ENCODE measurements at places on chromosomes 6 and 20. TPM values are rescaled to one million over a fixed set of nuclear protein-coding genes. Genes with fewer than 3 reads are reported as not detected.
A peak's percentile ranks its signal among the peaks of the same experiment; 100 is the strongest.

Gene NKX2-2
- total RNA-seq: not detected

- H3K27ac ChIP-seq: peak overlapping the region; percentile 92
- H3K4me3 ChIP-seq: peak overlapping the region; percentile 46
- no peak for DNase-seq
- no peaks in the 10 kb centered on the region for H3K36me3 ChIP-seq
- H3K4me1 ChIP-seq: peaks cover 44% of the 10 kb centered on the region
Observed at GRCh38 chr6:154683756-154684523, 49.3 kb upstream of the SCAF8 start.

DNA sequence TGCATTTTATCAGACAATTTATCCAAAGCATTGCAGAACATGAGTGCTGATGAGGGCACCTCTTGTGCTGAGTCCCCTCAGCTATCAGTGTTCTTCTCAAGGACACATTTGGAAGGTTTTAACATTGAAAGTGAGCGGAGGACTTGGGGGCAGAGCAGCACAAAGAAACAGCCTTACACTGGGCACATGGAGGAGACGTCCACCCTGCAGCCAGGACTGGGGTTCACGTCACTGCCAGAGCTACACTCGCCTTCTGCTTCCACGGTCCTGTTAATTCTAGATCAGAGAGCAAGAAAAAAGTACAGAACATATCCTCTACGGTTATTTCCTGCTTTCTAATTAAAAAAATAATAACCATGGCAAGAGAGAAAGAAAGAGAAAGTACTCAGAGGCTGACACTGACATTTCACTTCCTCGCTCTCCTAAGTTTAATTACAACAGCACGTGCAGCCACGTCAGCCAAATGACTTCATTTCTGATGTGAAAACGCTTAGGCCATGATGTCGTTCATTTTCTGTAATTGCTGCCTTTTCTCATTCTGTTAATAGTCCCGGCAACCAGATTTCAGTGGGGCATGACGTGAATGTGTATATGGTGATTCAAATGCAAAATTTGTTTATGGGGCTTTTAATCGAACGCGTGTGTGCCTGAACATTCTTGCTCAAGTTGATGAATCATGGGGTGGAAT is 5.1 kb downstream of the PRND start:
- DNase-seq: no peak
- H3K4me1 ChIP-seq: peaks cover 19% of the 10 kb centered on the region
- peak overlapping the region; percentile 61 for H3K4me3 ChIP-seq
- H3K36me3 ChIP-seq: no peaks in the 10 kb centered on the region
- H3K27me3 ChIP-seq: no peaks in the 10 kb centered on the region
- H3K27ac ChIP-seq: peak overlapping the region; percentile 89

DNA sequence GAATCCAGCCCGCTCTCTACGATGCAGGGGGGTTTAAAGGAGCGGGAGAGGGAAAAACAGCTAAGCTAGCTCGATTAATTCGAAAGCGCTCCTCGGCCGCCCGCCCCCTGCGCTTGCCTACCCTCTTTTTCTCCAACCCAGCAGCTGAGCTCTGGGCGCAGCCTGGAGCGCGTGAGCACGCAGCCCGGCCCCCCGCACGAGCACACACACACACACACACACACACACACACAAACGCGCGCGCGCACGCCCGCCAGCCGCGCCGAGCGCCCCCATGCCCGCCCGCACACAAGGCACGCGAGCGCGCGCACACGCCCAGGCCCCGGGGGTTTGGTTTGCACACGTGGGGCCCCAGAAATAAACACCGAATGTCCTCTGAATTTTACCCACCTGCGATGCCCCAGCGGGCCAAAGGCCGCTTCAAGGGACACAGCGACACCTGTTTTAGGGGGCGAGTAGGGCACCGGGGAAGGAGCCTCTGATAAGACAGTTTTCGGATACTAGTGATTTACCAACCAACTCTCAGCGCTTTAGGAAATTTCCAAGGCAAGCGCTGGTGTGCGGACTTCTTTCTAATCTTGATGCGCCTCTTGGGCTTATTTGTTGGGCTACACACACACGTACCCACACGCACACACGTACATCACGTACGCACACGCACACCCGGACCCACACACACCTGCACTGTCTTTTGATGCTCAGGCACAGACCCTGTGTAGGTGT is 802 bp upstream of the NRN1 start:
- H3K4me3 ChIP-seq: peak overlapping the region; percentile 68
- peaks cover 61% of the 10 kb centered on the region for H3K27me3 ChIP-seq
- no peak for DNase-seq
- peaks cover 47% of the 10 kb centered on the region for H3K4me1 ChIP-seq
- H3K36me3 ChIP-seq: peaks cover 3% of the 10 kb centered on the region
- no peak overlapping the region for H3K27ac ChIP-seq

Gene SLC26A8
- total RNA-seq: not detected
